Fibroblast of upper back skin (primary cell): ENCODE measurements at places on chromosomes 4 and X.

DNA sequence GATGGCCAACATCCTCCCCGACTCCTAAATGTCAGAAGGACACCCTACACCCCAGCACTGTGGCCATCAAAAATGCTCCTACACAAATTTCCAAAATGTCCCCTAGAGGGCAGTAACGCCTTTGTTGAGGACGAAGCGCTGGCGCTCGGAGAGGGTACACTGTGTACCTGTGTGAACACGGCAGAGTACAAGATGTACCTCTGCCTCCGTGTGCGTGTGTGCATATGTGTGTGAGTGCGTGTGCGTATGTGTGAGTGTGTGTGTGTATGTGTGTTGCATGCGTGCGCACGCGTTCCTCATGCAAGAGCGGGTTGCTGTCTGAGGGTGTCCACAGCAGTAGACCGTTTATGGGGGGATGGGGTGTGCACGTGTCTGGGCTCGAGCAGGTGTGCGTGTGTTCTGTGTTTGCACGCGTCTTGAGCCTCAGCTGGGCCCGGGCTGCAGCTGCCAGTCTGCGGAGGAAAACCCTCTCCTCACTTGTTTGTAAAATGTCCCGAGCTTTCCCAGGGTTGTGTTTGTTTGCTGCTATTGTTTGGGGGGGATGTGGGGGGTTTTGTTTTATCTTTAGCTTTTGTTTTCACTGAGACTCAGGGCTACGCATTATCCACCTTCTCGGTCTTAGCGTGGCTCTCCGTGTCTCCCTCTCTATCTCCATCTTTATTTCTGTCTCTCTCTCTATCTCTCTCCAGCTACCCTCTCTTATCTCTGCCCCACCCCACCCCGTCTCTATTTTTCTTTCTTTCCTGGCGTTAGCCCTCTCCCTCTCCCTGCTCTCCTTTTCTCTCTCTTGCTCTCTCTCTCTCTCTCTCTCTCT lies 10.4 kb upstream of the TSPYL2 start:
- DNase-seq = peak; percentile 56

- DNase-seq = peak; percentile 65
Observed at GRCh38 chrX:47501226-47502074, 18.4 kb upstream of the ZNF41 start.

DNA sequence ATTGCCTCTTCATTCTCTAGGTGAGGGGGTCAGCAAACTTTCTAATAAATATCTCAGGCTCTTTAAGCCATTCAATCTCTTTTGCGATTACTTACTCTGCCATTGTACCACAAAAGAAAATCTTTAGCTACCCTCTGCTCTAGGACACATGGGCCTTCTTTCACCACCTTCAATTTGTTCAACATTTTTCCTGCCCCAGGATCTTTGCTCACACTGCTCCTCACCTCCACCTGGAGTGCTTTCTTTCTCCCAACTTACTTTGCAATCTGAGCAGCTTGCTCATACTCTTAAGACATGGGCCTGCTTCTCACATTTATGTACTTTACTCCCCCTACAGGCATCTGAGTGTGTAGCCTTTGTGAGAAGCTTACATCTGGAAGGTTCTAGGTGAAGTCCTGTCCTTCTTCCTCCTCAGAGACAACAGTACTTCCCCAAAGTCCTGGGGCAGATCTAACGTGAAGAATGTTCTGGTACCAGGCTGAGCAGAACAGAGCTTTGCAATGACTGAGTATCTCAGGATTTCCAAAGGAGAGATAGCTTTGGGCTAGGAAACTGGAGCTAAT lies 55.0 kb upstream of the PRDM5 start:
- peak; percentile 65 for DNase-seq

DNA sequence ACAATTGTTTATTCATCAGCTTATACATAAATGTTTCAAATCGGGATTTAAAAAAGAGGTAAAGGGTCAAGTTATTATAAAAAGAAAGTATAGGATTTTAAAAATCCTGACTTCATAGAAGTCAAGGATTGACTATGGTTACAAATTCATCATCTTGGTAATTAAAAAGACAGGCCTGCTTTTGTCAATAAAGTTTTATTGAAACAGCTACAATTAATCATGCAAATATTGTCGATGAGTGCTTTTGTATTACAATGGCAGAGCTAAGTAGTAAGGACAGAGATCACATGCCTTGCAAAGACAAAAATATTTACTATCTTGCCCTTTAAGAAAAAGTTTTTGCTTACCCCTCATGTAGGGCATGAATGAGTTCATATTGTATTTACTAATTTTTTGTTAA lies 595.4 kb downstream of the IL15 start:
- DNase-seq = no peak

- DNase-seq = no peak
Observed at GRCh38 chr4:56283375-56283774, 103.9 kb downstream of the AASDH start.

DNA sequence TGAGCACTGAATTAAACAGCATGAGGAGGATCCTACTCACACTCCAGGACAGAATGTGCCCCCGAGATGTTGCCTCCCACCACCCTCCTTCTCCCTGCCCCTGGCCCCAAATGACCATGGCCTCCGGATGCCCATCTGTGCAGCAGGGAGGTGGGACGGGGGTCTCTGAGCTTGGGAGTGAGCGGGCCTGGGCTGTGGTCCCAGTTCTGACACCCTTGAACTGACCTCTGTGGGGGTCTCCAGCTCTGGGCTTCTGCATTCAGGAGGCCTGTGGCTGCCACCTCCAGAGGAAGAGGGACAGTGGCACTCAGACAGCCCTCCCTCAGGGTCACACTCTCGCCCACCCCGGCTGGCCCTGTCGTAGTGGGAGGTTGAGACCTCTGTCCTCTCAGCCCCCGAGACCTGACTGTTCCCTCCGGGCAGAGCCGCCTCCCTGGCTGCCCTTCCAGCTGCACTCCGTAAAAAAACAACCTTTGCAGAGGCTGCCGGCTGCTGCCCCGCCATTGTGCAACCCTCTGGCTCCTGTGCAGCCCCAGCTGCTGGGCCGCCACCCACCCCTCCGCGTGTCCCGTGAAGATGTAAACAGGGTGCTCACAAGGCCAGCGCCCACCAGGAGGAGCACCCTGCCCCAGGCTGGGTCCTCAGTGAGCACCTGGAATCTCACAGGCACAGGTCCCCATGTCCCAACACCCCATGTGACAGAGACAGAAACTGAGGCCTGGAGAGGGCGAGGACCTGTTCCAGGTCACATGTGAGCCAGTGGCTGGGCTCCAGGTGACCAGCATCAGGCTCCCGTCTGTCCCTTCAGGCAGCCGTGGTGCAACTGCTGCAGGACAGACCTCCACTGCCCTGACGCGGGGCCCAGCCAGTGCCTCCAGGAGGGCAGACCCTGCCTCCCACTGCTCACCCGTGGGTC lies 39.6 kb downstream of the HTRA3 start:
- peak; percentile 8 for DNase-seq

DNA sequence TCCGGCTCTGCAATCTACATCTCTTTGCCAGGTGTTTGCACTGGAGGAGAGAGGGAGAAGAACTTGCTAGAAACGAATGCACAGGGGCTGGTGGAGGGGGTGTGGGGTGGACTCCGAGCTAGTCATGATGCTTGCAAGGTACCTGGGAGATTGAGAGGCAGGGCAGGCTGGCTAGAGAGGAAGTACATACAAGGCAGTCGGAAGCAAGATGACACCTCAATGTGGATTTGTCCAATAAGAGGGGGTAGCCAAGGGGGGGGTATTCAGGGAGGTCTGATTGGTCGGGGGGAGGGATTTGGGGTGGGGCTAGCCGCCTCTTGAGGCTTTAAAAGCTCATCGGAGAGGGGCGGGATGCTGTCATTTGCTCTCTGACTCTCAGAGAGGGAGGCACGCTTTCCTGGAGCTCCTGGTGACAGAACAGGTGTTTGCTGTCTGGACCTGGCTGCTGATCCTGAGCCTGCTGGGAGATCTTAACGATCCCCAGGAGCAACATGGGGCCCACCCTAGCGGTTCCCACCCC lies at the start of gene GPR50:
GPR50 (plus strand) TSS at position 354 of the 520 bp plus-strand sequence; CDS start at position 492, 138 bp downstream.
- DNase-seq = no peak

DNA sequence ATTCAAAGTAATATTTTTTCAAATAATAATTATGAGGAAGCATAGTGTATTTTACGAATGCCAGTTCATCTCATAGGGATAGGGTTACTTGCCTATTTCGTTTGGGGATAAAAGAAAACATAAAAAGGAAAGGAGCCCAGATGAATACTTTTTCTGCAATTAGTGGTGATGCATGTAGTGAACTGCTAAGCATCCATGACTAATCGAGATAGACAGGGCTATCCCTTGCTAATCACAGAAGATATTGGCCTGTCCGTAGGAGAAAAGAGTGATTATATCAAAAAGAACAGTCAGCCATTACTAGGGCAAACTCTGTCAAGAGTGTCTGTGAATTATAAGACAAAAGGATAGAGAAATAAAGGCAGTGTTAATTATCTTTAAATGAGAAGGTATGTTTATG lies 746.1 kb downstream of the C4orf33 start:
- no peak for DNase-seq

GRCh38 chr4:111650674-111651086 lies 494.6 kb upstream of the FAM241A start:
- no peak for DNase-seq

GRCh38 chr4:122086338-122087065 lies 65.6 kb upstream of the BLTP1 start:
- DNase-seq = no peak
